ENCODE measurements at places on chromosomes 6 and 20.

GRCh38 chr6:17038316-17038715 lies 63.5 kb upstream of the STMND1 start:
- DNase-seq = no peak

DNA sequence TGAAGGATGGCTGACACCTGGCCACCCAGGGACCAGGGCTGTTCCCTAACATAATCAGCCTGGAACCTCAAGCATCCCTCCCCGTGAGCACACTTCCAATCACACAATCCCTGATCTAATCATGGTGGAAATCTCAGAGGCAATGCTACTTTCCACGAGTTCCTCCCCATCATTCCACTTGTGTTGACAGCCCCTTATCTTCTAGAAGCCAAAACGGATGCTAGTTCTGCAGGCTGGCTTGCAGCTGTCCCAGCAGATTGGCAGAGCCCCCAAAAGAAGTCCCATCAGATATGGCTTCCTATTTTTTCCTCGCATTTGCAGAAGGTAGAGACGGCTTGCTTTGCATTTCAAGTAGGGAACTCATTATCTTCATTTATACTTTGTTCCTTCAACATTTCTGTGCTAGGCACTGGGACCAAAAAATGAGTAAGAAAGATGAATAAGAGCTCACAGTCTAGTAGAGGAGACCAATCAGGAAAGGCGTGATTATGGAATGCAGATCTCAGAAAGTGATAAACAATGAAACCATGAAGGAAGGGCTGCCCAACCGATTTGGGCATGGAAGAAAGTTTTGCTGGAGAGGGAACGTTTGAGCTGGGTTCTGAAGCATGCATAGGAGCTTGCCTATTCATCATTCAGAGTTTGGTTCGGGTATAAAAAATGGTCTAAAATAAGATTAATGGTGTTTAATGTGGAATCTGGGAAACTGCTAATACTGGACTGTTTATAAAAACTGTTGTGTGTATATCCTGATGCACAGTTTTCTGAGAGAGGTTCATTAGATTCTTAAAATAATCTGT lies 44.6 kb upstream of the TBC1D7 start:
- DNase-seq = no peak

- DNase-seq = no peak
These were observed 29.4 kb downstream of the ABHD12 start for GRCh38 chr20:25361287-25361683.

DNA sequence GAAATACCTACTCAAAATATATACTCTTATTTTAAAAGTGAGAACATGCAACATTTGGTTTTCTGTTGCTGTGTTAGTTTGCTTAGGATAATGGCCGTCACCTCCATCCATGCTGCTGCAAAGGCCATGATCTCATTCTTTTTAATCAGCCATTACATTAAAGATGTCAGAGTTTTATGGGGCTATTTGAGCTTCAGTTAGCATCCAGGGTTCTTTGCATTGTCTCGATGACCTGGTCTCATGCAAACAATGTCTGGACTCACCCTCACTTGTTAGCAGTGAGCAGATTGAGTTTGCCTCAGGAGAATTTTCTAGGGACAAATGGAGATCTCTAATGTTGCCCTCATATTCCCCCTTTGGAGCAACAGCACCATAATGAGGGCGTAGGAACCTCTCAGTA lies 458.7 kb upstream of the AGPAT4 start:
- DNase-seq = no peak

- DNase-seq = no peak
These were observed 478.5 kb downstream of the PKHD1 start for GRCh38 chr6:51608932-51609331.
